NCI-H1436 treated with DMSO at 0.1 percent for 48 hours (cell line): ENCODE measurements at places on chromosomes 2 and 18.

DNA sequence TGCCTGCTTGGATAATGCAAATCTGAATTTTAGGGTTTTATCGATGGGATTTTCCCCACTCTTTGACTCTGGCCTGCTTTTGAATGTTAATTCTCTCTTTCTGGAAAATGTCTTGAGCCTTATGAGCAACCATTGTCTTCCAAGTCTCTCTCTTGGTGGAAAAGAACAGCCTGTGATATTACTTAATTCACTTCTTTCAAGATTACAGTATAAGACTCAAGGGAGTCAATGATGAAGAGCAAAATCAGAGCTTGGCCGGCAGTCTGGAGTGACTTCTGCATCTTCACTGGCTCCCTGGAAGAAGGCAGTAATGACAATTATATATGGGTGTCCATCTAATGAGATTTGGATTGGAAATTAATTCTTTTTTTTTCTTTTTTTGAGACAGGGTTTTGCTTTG is 122.9 kb upstream of the ZEB2 start:
- no peak for DNase-seq

GRCh38 chr2:117613101-117613500 is 201.4 kb upstream of the DDX18 start:
- no peak for DNase-seq

DNA sequence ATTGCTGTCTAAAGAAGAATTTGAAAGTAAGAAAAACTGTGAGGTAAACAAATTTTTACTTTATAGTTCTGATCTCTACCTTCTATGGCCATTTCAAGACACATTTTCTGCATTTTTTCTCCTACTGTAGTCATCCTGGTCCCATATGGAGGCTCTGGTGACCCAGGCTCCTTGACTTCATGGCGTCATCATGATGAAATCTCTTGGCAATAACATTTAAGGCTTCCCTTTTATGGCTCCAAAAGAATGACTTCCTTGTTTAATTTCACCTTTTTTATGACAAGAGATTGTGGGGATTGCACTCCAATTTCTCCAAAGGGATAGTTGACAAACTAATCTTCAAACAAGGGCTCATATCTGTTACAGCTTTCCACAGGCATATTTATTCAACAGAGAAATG is 143.0 kb upstream of the SCN7A start:
- DNase-seq = no peak

- DNase-seq = no peak
These were observed 1955.6 kb upstream of the CELF4 start for GRCh38 chr18:39521164-39521563.

DNA sequence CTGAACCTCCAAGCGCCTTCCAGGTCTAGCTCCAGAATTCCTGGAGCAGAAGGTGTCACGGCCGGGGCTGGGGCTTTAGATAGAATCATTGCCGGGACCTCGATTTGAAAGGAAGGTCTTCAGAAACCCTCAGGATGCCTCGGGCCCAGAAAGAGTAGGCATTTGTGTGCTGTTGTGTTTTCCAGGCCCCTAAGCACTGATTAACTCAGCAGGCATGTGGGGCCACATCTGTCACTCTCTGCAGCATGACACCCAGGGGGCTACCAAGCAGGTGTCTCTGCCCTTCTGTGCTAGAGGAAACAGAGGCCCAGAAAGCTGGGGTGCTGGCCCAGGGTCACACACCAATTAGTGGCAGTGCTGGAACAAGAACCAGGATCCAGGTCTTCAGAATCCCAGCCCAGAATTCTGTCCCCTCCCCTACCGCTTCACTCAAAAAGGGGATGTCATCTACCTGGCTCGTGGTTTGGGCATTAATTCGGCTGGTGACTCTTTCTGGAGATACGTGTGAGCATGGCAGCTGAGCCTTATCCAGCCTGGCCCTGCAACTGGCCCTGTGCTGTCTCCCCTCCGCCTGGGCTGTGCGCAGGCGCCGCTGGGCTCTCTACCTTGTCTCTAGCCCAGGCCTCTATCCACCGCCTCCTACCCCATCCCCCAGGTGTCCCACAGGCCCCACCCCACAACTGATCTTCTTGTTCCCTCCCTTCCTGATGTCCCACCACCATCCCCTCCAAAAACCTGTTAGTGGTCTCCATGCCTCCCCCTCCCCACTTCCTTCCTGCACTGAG is 245.4 kb downstream of the ATAD2B start:
- DNase-seq = no peak

- DNase-seq = no peak
These were observed 1079.8 kb upstream of the ZEB2 start for GRCh38 chr2:145599756-145600155.

GRCh38 chr2:168751104-168751740 is 51.2 kb upstream of the NOSTRIN start:
- DNase-seq = no peak

DNA sequence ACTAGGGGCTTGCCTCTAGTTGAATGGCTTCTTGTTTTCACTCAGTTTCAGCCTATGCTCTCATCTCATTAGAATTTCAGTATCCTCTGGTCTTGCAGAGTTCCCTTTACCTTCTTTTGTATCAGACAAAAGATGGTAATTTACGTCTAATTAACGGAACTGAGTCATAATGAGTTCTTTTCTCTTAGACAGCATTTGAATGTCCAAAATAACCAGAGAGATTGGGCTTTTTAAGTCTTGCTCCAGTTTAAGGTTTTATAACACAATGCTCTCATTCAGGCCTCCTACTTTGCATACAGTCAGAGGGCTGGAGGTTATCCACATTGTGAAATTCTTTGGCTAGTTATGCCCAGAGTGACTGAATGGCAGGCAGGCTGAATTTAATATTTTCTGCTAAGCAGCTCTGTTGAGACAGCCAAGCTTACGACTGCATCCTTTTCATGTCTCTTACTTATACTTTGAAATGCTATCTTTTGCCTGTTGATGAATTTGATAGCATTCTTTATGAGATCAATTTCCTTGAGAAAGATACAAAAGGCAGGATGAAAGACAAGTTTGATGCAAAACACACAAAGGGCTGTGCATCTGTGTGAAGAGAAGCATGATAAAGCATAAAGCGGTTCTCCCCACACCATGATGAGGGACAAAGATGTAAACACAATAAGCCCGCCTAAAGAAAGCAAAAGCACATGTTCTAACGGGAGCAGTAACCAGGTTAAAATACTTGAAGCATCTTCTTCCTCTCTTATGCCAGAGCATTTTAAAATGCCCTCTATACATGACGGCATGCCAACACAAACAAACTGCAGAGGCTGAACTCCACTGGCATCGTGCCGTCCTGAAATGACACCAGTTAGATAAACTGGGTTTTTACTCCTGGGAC is 90.0 kb downstream of the CDH2 start:
- no peak for DNase-seq

DNA sequence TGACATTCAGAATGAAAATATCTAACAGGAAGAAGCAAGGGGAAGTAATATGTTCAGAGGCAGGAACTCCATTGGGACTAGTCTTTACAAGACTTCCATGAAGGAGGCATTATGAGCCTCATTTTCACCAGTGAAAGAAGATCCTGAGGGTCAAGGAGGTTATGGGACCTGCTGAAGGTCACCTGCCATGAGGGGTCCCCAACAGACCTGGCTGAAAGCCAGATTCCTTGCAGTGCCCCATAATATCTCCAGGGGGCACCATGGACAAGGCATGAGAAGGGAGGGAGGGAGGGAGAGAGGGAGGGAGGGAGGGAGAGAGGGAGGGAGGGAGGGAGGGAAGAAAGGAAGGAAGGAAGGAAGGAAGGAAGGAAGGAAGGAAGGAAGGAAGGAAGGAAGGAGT is 27.9 kb downstream of the XDH start:
- DNase-seq = no peak

GRCh38 chr2:196415384-196415783 is 224.1 kb upstream of the CCDC150 start:
- no peak for DNase-seq

DNA sequence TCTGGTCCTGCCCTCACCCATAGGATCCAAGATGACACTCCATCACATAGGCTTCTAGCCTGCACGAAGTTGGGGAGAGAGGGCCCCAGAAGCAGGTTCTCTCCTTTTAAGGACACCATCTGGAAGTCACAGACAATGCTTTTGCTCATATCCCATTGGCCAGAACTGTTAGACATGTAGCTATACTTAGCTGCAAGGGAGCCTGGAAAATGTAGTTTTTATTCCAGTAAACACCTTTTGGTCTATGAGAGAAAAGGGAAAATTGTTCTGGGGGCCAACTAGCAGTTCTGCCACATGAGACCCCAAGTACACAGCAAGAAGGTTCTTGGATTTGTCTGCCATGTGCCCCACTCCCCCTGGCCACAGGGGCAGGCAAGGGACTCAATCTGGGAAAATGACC is 206.1 kb downstream of the ZFP36L2 start:
- DNase-seq = no peak

- DNase-seq = no peak
These were observed 180.4 kb downstream of the FAM124B start for GRCh38 chr2:224221455-224221913.

- no peak for DNase-seq
These were observed 130.5 kb downstream of the PLCL1 start for GRCh38 chr2:197934934-197935289.

DNA sequence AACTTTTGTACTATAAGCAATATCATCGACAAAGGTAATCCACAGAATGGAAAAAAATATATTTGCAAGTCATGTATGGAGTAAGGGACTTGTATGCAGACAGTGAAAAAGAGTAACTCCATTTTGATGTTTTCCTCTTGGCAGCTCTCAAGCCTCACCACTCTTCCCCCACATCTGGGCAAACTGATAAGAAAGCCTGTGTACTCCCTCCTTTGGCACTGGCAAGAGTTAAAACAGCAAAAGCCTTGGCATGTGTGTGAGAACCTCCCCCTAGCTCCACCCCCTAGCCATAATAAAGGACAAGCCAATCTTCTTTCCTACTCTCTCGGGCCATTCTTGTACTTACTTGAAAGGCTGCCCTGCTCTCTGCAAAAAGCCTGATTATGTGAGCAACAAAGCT is 335.2 kb downstream of the LRATD1 start:
- no peak for DNase-seq

GRCh38 chr2:145744541-145745386 is 1224.8 kb upstream of the ZEB2 start:
- no peak for DNase-seq

DNA sequence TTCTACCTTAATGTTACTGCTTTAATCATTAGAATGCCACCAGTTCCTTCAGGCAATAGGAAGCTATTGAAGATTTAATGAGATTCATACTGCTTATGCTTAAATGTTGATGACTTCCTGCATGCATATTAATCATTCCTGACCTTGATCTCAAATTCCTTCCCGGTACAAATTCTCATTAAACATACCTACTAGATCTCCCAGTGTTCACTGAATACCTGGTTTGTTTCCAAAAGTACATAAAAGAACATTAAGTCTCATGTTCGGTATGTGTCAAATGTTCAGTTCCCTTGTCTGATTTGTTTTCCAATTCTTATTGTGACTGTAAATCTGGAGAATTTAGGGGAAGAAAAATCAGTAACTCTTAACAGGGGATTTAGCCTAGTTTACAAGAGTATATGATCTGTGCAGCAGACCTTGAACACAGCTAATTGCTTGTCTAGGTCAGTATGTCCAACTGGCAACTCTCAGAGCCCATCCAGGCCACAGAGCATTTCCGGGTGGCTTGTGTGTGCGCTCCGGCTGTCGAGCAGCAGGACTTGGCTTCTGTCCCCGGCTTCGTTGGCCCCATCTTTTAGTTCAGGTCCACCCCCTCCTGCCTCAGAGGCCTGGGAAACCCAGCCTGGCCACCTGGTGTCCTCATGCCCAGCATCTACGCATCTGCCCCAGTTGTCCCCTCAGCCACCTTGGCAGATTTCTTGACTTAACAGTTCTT is 13.1 kb downstream of the METAP1D start:
- DNase-seq = no peak

- no peak for DNase-seq
These were observed 13.0 kb downstream of the YPEL5 start for GRCh38 chr2:30159766-30160165.

DNA sequence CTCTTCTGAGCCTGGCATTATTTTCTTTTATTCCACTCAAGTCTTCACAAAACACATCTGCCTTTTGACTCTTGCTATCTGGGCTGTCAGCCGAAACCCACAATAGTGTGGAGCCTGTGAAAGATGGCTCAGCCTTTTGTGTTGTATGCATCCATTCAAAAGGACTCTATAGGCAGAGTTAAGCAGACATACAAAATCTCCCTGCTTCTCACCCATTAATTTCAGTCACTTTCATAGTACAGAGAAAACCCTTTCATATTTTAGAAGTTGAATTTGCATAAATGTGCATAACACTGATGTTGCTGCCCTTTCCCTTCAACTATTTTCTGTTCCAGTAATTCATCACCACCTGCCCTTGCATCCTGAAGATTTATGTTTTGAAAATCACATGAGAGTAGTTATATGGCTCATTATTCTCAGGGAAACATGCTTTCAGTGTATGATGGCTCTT is 154.6 kb downstream of the EVA1A start:
- no peak for DNase-seq

- no peak for DNase-seq
These were observed 12.7 kb upstream of the CDH19 start for GRCh38 chr18:66616523-66616983.

DNA sequence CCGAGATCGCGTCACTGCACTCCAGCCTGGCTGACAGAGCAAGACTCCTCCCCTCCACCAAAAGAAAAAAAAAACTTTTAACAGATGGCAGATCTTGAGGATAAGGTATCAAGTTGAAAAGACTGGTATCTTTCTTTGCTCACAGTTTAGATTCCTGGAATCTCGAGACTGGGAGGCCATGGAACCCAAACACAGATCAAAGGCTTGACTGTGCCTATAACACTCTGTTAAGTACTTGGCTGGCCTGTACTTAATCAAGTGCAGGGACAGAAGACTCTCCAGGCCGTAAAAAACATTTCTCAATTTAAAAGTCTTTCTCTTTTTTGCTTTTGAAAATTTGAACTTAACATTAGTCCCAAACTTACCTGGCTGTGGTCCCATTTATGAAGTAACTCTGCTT is 107.1 kb upstream of the ZNF516 start:
- no peak for DNase-seq

DNA sequence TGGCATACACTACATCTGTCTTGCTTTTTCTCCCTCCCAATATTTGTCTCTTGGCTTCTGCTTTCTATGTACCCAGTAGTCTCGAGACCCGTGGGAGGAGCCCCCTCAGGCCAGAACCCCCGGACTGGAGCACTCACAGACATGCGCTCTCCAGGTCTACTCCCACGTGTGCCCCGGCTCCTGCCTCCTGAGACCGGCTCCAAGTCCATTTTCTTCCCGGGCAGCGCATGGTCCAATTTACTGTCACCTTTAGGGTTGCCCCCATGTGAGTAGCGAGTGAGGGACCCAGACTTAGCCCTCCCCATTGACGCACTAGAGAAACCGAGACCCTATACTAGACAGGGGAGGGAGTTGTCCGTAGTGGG is 11.8 kb upstream of the TEX51 start:
- DNase-seq = no peak

GRCh38 chr2:11375025-11375688 is 30.7 kb upstream of the ROCK2 start:
- DNase-seq = no peak
